Trophoblast cell (in vitro differentiated cells and primary cell): ENCODE measurements at places on chromosomes 5 and 9.

- DNase-seq: peak; percentile 79
- peaks cover 3% of the 10 kb centered on the region for H3K36me3 ChIP-seq
- H3K27ac ChIP-seq: peak overlapping the region; percentile 56
- no peak overlapping the region for H3K4me3 ChIP-seq
Measured at GRCh38 chr5:116754556-116754955, 179.9 kb upstream of the SEMA6A start.

GRCh38 chr9:130707225-130707976, 13.8 kb downstream of the EXOSC2 start:
- H3K4me3 ChIP-seq: no peak overlapping the region
- H3K27me3 ChIP-seq: no peaks in the 10 kb centered on the region
- peaks cover 8% of the 10 kb centered on the region for H3K36me3 ChIP-seq
- DNase-seq: peak; percentile 88

- peaks cover 16% of the 10 kb centered on the region for H3K4me1 ChIP-seq
- no peaks in the 10 kb centered on the region for H3K27me3 ChIP-seq
- H3K36me3 ChIP-seq: peaks cover 31% of the 10 kb centered on the region
- DNase-seq: peak; percentile 85
- peak within 1 kb of the TSS; percentile 77 for H3K27ac ChIP-seq
Measured at GRCh38 chr9:35604578-35605350, at the start of gene TESK1. Gene TESK1, plus strand, starts transcription at chr9:35605262. Its CDS starts 358 bp downstream, at chr9:35605620.

GRCh38 chr5:71891856-71892255, 172.8 kb downstream of the CARTPT start:
- H3K27ac ChIP-seq: no peak overlapping the region
- H3K4me3 ChIP-seq: no peak overlapping the region
- H3K4me1 ChIP-seq: peaks cover 2% of the 10 kb centered on the region
- no peaks in the 10 kb centered on the region for H3K27me3 ChIP-seq
- peak; percentile 82 for DNase-seq
- H3K36me3 ChIP-seq: no peaks in the 10 kb centered on the region

GRCh38 chr5:102759289-102759688, 4.2 kb downstream of the PAM start:
- no peaks in the 10 kb centered on the region for H3K36me3 ChIP-seq
- no peaks in the 10 kb centered on the region for H3K27me3 ChIP-seq
- H3K4me3 ChIP-seq: no peak overlapping the region
- peak; percentile 9 for DNase-seq
- H3K4me1 ChIP-seq: no peaks in the 10 kb centered on the region

DNA sequence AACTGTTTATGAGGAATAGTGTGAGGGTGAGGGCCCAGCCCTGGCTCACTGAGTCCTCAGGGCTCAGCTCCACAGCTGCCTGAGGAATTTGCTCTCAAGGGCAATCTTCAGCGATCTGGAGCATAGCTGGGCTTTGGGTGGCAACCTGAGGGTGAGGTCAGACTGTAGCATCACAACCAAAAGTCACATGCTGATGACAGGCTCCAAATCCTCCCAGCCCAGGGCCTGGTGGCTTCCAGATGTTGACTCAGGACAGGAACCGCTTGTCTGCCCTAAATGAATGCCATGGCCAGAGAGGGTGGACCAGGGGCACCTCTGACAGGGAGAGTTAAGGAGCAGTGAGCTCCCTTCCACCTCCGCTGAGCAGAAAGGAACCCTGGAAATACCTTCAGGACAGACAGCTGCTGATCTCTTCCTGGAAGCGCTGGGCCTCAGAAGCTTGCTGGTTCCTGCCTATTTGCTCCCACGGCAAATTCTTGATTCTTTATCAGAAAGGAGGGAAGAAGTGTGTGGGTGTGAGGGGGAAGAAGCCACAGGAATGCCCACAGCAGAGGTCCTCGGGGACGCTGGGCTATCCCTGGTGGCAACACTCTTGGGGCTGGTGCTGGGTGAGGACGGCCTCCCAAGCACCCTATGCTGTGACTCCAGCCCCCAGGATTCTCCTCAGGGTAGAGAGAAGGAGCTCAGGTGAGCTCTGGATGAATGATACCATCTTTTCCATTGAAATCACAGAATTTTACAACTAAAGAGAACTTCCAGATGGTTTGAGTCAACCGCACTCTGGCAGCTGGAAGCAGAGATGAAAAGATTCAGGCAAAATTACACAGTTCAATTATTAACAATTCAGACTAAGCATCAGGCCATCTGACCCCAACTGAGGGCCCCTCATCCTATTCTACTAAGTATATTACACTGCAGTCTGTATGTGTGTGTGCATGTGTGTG, 13.8 kb upstream of the CTSL start:
- no peak overlapping the region for H3K4me3 ChIP-seq
- DNase-seq: peak; percentile 99
- no peaks in the 10 kb centered on the region for H3K27me3 ChIP-seq
- H3K27ac ChIP-seq: peak overlapping the region; percentile 61
- peaks cover 3% of the 10 kb centered on the region for H3K36me3 ChIP-seq

DNA sequence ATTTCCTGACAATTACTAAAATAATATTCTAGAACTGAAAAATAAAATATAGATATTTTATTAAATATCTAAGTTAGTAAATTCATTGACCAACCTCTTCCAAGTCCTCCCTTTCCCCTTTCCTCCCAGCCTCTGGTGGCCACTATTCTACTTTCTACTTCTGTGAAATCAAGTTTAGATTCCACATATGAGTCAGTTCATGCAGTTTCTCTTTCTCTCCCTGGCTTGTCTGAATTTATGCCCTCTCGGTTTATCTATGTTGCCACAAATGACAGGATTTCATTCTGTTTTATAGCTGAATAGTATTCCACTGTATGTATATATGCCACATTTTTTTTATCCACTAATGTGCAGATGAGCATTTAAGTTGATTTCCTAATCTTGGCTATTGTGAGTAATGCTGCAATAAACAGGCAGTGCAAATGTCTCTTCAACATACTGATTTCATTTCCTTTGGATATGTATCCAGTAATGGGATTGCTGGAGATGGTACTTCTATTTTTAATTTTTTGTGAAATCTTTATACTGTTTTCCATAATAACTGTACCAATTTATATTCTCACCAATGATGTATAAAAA, 52.3 kb downstream of the WDR36 start:
- no peaks in the 10 kb centered on the region for H3K36me3 ChIP-seq
- H3K27me3 ChIP-seq: no peaks in the 10 kb centered on the region
- H3K4me3 ChIP-seq: no peak overlapping the region
- no peak overlapping the region for H3K27ac ChIP-seq
- H3K4me1 ChIP-seq: no peaks in the 10 kb centered on the region

- H3K4me3 ChIP-seq: no peak overlapping the region
- DNase-seq: no peak
- H3K36me3 ChIP-seq: no peaks in the 10 kb centered on the region
- no peaks in the 10 kb centered on the region for H3K27me3 ChIP-seq
Measured at GRCh38 chr5:173789031-173789920, 98.9 kb upstream of the CPEB4 start.

DNA sequence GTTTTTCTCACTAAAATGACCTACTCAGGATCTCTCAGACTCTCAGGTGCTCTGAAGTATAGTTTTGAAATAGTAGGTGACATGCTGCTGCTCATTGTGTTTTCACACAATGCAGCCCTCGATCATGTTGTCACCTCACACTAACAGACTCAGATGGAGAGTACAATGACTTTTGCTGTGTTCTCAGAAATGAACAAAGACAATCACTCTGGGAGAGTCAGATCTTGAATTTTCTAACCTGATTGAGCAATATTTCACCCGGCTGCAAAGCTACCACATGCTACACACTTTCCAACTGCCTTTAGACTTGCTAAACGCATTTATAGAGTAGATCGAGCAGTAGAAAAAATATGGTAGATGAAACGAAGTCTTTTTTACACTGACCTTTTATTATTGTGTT, 113.4 kb downstream of the ST8SIA4 start:
- no peak for DNase-seq
- peaks cover 6% of the 10 kb centered on the region for H3K4me1 ChIP-seq
- no peaks in the 10 kb centered on the region for H3K36me3 ChIP-seq
- H3K27ac ChIP-seq: no peak overlapping the region
- H3K27me3 ChIP-seq: no peaks in the 10 kb centered on the region

GRCh38 chr9:131732061-131732526, 7.8 kb downstream of the RAPGEF1 start:
- H3K36me3 ChIP-seq: peaks cover 2% of the 10 kb centered on the region
- H3K27ac ChIP-seq: no peak overlapping the region
- no peaks in the 10 kb centered on the region for H3K27me3 ChIP-seq
- DNase-seq: no peak
- H3K4me1 ChIP-seq: peaks cover 50% of the 10 kb centered on the region

DNA sequence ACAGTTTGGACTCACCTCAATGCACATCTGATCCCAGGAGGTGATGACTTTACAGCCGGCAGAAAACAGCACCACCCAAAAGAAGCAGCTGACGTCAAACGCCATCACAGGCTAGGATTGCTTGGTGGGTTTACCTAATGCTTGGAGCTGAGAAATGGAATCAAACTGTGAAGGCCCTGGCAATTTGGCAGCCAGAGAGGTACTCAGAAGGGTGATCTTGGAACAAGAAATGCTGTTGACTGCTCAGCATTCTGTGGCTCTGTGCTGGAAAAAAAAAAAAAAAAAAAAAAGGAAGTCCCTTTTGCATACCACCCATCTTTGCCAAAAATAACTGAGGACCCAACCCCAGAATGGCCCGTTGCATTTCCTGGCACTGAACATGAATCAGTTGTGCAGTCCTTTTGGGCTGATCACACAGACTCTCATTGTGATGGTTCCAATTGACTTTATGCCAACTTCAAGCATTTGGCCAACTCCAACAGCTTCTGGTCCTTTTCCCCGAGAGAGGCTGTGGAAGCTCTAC, at the start of gene CD180:
CD180 (minus strand) TSS at position 263 of the 523 bp plus-strand sequence; CDS start at position 105, 158 bp downstream.
- H3K27ac ChIP-seq: no peak within 1 kb of the TSS
- no peak within 1 kb of the TSS for H3K4me3 ChIP-seq
- no peaks in the 10 kb centered on the region for H3K36me3 ChIP-seq
- H3K27me3 ChIP-seq: no peaks in the 10 kb centered on the region
